Activated naive CD8-positive, alpha-beta T cell treated with anti-CD3 and anti-CD28 coated beads, Interleukin-2, amount 50 U/mL, for 24 hours (primary cell): ENCODE measurements at places on chromosomes 2 and 18.

GRCh38 chr2:127829845-127830246 is 18.9 kb upstream of the WDR33 start:
- peak; percentile 68 for DNase-seq

DNA sequence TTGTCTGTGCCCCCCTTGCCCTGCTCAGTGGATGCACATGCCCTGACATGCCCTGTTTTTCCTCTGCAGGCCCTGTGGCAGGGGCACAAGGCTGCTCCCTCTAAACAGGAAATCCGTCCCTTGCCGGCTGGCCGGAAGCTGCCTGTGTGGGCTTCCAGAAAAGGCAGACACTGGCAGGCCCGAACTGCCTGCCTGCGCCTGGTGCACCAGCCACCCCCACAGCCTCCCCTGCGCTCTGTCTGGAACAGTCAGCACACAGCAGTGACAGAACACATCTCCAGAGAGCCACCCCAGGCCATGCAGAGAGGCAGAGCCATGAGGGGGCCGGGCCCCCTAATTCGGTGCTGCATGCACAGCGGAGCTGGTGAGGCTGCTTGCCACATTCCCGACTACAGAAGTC is 33.5 kb downstream of the LOXHD1 start:
- peak; percentile 35 for DNase-seq

DNA sequence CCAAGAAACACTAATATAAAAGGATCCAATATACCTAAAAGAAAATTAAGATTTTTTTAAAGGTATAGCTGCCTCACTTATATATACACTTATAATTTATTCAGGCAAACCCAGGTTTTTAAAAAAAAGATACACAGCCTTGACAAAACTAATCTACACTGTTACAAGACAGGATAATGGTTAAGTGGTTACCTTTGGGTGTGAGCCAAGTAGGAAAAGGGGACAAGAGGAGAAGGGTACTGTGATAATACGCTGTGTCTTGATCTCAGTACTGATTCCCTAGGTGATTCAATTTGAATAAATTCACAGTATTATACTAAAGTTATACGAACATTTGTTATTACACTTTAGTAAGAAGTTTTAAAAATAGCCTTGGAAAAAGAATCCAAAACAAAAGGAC is 30.6 kb downstream of the KLHL41 start:
- DNase-seq, result no peak

- no peak for DNase-seq
Observed at GRCh38 chr18:24231773-24232735, 93.2 kb downstream of the CABYR start.

DNA sequence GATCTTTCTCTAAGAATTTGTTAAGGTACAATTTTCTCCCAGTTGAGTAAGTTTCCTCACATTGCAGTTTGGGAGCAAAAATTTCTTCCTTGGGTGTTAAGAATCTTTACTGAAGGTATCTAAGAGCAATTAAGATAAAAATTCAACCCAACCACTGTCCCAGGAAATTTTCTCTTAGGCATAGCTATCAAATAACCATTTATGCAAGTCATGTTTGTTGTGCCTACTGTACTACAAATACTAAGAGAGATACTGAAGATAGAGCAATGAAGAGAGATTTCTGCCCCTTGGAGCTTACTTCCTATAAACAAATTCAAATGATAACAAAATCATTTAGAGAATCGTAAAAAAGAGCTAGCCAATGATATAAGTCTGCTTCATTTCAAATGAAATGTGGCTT is 402.8 kb downstream of the LRRTM4 start:
- no peak for DNase-seq

- no peak for DNase-seq
Observed at GRCh38 chr2:197209246-197209645, 101.3 kb downstream of the ANKRD44 start.

GRCh38 chr18:37453752-37454151 is 111.8 kb downstream of the CELF4 start:
- DNase-seq, result no peak

DNA sequence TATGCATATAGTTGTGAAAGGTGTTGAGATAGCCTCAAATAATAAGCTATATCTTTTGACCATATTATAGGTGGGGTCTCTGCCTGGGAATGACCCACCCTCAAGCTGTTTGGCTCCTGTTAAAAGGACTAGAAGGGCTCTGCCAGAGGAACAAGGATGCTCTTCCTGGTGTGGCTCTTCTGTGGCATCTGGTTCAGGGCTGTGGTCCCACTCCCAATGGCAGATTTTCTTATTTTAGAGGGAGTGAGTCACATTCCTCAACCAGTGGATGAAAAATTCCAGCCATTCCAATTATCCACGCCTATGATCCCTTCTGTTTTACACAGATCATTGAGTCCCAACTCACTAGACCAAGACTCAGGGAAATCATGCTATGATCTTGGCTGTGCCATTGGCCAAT is 119.9 kb downstream of the PARD3B start:
- DNase-seq, result no peak

GRCh38 chr2:112588611-112589045 is 4.2 kb downstream of the CHCHD5 start:
- no peak for DNase-seq
